ENCODE measurements at places on chromosomes 7 and 10.
A peak's percentile ranks its signal among the peaks of the same experiment; 100 is the strongest.

DNA sequence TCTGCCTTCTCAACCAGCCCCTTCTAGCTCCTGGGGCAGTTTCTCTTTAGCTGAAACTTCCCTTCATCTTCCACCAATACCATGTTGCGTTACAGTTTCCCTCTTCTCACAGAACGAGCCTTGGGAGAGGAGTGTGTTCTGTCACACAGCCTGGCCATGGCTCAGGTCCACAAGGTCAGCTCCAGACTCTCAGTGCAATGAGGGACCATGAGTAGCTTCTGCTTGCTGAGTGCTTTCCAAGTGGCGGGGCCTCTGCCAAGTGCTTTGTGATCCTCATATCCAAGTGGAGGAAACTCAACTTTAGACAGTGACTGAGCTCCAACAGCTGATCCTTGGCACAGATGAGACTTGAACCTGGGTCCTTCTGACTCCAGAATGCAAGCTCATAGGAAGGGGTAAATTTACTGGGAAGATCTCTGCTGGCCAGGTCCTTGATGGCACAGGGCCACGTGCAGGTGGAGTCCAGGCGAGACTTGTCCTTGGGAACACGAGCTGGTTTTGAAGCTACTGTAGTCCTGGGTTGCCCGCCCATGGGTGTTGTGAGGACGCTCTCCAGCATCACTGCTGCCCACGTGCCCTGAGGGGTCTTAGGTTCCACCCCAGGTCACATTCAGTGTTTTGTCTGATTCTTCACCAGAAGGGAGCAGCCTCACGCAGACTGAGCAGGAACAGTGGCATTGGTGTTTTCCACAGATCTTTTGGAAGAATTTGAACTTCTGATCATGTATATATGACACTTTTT lies 238.0 kb downstream of the EBF3 start:
- DNase-seq: no peak

DNA sequence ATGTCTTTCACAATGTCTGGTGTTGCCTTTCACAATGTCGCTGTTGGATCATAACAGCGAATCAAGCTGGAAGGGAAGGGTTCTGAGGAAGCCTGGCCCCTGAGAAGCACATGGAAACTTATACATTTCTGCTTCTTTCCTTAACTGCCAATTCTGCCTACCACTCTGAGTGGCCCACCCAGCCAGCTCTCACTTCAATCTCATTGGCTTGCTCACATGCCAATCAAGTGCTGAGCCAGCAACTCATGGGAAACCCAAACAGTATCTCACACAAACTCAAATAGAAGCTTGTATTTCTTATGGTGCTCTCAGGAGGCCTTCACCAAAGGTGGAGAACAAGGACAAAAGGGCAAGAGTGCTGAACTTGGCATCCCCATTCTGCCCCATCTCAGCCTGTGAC lies 117.4 kb upstream of the GPR26 start:
- no peak for DNase-seq

DNA sequence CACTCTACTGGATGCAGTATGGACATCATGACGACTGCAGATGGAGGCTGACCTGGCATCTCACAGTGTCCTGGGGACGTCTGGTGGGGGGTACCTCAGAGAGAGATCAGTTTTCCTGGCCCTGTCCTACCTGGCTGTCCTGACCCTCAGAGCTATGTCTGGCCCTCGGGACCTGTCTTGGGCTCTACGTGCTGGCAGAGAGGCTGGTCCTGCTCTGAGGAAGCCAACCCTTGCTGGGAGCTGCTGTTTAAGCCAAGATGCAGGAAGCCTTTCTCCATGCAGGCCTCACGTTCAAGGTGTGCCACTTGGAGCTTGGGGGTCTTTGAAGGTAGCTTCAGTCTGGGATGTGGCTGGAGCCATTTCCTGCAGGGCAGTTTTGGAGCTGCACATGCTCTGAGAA lies 42.1 kb upstream of the CXCL12 start:
- no peak for DNase-seq

DNA sequence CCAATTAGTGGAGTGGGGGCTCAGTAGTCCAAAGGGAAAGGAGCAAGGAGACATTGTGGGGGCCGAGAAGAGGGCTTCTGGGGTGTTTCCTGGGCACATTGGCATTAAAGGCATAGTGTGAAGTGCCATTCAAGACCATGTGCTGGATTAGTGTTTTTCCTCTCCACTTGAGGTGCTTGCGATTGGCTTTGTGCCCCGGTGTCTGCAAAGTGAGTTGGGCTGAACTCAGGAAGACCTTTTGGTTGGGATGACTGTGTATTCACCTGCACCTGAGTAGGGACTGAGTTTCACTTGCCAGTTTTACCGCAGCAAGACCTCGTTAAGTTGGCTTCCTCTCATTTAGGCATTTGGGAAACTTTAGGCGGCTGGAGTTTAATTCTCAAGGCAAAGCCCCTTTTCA lies 73.0 kb downstream of the TCF7L2 start:
- DNase-seq: no peak

GRCh38 chr10:132498562-132499366 lies 38.8 kb upstream of the INPP5A start:
- DNase-seq: no peak

GRCh38 chr10:91054325-91054724 lies 133.4 kb upstream of the ANKRD1 start:
- no peak for DNase-seq

- no peak for DNase-seq
Measured at GRCh38 chr7:71363223-71363622, 231.3 kb downstream of the GALNT17 start.

- DNase-seq: no peak
Measured at GRCh38 chr10:122021828-122022227, 32.9 kb downstream of the TACC2 start.

DNA sequence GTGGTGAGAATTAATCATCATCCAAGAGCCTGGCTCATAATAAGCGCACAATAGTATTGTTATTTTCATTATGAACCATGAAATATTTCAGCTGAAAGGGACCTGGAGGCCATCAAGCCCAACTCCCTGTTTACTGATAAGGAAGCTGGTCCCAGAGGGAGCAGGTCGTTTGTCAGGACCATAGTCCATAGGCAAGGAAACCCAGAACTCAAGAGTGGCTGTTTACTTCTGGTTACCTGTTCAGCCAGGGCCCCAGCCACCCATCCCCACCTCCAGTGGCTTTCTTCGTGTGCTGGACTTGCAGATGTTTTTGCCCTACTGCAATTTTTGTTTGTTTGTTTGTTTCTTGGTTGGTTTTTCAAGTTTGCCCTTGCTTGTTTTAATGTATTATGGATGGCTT lies 152.0 kb downstream of the TPST1 start:
- DNase-seq: no peak

- DNase-seq: no peak
Measured at GRCh38 chr10:116385994-116386809, 41.4 kb upstream of the PNLIPRP3 start.

- no peak for DNase-seq
Measured at GRCh38 chr10:49079072-49079471, 36.2 kb downstream of the VSTM4 start.

DNA sequence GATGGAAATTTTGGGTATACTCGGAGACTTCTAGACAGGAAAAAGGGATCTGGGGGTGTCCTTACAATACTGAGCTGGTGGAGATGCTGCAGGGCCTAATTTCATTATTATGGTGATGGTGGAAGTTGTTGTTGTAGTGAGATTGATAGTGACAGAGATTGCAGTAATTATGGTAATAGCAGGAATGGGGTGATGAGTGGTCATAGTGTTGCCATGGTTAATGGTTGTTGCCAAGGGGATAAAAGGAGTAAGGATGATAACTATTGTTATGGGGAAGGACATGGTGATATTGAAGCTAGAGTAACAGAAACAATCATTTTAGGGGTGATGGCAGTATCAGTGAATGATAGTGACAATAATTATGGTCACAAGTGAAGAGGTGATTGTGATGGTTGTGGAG lies 27.1 kb upstream of the LBX1 start:
- no peak for DNase-seq

- no peak for DNase-seq
Measured at GRCh38 chr7:79091661-79092060, 361.8 kb downstream of the MAGI2 start.

DNA sequence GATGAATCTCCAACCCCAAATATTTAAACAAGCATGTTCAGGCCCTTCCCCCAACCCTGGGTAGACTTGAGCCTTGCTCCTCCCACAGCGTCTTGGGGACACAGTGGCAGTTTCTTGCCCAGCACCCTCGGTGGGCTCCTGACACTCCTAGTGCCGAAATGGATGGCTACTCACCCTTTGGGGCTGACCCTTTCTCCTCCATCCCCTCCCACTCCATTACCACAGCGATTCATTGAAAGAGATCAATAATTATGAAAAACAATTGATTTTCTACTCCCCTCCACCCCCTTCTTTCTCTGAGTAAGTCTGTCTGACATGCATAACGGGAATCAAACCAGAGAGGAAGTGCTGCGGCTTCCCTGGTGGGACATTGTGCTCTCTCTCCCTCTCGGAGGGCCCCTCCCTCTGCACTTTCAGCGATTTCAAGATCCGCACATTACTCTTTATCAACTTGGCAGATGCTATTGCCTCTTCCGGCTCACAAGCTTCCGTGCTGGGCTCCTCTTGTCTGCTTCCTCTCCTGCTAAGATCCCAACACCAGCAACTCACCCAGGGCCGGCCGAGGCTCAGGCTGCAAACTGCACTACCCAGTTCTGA lies 79.0 kb upstream of the PLXNA4 start:
- peak; percentile 10 for DNase-seq

DNA sequence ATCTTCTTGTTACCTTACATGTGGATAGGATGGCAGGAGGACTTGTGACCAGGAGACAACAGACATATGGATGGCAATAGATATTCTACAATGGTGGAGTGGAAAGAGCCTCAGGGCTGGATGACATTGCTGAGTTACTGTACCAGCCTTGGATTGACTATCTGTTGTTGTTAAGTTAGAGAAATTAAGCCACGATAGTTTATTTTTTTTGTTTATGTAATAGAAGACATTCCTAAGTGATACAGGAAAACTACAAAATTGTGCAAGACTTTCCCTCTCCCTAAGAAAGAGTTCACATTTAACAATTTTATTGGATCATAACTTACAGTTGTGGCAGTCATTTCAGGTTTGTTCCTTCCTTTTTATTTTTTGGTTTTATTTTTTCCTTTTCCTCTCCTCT lies 230.7 kb upstream of the CACNA2D1 start:
- no peak for DNase-seq

DNA sequence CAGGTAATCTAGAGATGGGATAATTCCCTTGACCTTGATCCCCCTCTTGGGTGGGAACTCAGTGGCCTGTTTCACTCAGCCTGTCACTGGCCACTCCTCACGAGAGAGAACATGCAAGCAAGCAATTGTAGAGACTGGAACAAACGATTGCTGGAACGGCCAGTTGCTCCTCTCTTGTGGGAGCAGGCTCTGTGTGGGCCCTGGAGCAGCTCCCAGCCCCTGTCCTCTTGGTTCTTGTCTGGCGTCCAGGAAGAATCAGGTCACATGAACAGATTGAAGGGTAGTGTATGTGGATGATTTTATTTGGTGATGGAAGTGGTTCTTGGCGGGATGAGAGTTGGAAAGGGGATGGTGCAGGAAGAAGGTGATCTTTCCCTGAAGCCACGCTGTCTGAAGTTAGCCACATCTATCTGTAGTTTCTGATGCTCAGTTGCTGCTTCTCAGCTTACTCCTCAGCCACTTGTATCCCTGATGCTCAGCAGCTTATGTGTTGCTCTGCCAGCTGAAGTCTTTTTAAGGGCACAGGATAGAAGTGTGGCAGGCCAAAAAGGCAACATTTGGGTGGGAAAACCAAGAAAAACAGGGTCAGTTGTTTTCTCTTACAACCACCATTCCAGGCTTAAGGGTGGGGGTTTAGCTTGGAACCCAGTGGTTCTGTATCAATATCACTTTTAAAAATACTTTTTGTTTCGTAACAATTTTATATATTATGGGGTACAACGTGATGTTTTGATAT lies 15.9 kb downstream of the RNF133 start:
- no peak for DNase-seq

DNA sequence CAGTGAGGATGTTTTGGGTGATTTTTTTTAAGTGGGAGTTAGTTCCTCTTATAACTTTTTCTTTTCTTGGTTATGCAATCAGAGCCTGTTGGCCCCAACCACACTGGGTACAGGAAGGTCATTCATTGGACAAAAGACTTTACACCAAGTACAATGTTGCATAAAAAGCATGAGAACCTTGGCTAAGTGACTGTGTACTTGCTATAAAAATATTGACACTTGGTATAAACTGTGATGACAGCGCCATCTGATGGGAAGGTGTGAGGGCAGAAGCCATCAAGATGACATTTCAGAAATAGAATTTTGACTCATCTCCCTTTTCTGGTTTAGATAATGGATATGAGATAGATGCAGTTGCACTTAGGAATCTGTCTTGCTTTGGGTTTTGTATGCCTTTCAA lies 126.4 kb upstream of the CCDC6 start:
- DNase-seq: no peak

DNA sequence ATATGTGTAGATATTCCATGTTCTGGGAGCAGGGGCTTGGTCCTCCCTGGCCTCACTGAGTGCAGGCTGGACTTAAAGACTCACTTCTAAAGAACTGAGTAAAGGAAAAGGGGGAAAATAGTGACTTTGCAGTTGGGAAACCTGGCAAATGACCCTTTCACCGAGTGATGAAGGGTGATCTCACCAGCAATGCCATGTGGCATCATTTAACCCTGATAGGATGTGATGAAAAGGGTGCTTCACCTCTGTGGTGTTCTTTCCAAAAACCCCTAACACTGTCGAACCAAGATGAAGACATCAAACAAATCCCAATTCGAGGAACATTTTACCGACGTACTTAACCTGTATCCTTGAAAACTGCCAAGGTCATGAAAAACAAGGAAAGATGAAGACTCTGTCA lies 71.9 kb downstream of the AOAH start:
- no peak for DNase-seq
